T-helper 9 cell (primary cell): ENCODE measurements at places on chromosomes 11 and 22.
A peak's percentile ranks its signal among the peaks of the same experiment; 100 is the strongest.

- DNase-seq = no peak
These were observed 50.5 kb downstream of the SMCO4 start for GRCh38 chr11:93492464-93493251.

- no peak for DNase-seq
These were observed 21.2 kb downstream of the TMEM123 start for GRCh38 chr11:102431404-102431803.

DNA sequence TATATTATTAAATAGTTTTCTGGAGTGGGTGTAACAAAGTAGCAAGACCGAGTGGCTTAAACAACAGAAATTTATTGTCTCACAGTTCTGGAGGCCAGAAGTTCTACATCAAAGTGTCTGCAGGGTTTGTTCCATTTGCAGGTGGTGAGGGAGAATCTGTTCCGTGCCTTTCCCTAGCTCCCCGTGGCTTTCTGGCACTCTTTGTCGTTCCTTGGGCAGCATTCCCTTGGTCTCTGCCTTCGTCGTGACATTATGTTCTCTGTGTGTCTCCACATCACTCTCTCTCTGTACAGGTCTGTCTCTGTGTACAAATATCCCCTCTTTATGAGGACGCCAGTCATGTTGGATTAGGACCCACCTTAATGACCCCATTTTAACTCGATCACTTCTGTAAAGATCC, 38.2 kb downstream of the LDLRAD3 start:
- no peak for DNase-seq

- DNase-seq = no peak
These were observed 418.7 kb upstream of the CADM1 start for GRCh38 chr11:115922876-115923275.

DNA sequence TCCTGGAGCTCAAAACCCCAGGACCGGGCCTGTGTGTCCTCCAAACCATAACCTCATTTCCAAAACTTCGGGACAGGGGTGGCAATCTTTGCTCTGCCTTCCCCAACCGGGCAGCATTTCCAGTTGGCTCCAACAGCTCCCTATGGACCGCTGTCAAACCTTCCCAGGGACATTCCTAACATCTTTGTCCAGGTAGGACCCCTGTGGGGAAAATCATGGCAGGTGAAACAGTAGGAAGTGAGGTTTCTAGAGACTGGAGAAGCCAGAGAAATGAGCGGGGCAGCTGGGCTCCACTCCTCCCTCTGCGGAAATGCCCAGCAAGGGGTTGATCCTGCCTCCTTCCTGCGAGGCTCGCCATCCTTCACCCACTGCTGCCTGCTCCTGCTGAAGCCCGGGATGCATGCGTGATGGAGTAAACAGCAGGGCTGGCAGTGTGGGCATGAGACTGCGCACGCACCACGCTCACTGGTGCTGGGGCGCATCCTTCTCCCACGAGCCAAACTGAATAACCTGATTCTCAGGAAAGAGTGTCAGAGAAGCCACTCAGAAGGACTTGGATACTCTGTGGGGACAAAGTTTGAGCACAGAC, 136.4 kb downstream of the BUD13 start:
- DNase-seq = no peak

- DNase-seq = no peak
These were observed 47.9 kb downstream of the CDKN1C start for GRCh38 chr11:2837651-2838050.

DNA sequence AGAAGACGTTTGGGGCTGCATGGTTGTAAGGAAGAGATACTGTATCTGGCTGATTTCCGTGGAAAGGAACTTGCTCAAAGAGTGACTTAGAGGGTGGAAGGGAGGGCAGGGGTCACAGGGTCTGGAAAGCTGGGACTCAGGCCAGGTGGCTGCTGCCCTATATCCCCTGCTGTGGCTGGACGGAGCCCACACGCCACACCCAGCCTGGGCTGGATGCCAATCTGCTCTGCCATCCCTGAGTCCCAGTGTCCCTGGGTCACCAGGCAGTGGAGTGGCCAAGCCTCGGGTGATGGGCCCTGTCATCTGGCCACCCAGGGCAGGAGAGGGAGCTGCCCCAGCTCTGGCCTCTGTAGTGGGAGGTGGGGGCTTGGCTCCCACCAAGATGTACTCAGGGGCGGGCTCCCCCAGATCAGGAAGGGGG, 26.5 kb upstream of the KRTAP5-7 start:
- no peak for DNase-seq

DNA sequence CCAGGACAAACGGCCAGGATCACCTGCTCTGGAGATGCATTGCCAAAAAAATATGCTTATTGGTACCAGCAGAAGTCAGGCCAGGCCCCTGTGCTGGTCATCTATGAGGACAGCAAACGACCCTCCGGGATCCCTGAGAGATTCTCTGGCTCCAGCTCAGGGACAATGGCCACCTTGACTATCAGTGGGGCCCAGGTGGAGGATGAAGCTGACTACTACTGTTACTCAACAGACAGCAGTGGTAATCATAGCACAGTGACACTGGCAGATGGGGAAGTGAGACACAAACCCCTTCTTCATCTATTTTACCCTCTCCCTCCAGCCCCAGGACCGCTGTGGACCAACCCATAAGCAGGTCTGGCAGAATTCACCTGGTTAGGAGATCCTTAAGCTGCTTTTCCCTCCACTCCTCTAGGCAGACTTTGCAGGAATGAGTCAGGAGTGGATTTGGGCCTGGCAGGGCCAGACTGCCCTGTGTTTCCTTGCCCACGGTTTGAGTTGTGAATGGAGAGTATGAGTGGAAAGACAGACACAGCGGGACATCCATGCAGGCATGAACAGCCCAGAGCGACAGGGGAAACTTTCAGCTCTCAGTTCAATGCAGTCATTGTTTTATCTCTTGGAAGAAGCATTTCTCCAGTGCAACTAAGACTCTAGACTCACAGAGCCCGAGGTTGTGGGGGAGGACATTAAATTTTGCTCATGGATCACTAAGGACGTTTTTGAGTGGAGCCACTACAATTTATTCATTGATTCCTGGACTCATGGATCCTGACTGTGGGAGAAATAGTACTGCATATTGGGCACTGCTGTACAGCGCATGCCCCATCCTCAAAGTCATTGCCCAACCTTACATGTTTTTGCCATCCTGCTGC, 75.3 kb upstream of the IGLL5 start:
- DNase-seq = no peak

DNA sequence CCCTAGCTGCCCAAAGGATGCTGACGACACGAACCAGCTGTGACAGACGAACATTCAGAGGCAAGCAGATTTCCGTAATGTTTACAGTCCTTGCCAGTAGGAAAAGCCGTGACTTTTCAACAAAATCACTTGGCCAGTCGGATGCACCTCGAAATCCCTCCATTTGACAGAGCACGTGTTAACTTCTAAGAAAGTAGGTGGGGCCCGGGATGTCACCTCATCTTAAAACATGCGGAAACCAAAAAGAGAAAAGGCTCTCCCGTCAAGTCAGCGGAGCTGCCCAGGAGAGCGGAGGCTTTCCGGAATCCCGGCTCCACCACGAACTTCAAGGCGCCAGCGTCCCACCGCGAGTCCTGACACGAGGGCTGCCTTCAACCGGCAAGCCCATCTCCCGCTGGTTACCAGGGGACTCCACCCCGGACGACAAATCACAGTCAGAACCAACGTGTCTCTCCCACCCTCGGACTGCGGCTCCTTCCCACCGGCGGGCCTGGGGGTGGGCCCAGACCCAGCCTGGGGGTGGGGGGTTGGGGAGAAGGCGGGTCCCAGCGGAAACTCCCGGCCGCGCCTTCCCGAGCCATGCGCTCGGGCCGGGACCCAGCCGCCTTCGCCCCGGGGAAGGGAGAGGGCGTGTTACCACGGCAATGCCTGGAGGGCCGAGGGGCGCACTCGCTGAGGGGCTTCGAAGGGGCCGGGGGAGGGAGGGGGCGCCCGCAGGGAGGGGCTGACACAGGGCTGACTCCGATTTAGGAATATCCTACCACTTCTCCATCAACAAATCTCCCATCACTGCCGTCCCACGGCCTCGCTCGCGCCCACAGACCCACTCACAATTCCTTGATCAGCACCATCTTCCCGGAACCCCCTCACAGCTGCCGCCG, 475 bp downstream of the PITPNB start:
- DNase-seq = peak; percentile 29

GRCh38 chr11:120331301-120331996, 4.8 kb upstream of the ARHGEF12 start:
- DNase-seq = no peak

- no peak for DNase-seq
These were observed 115.6 kb downstream of the FANCF start for GRCh38 chr11:22510010-22510409.

- no peak for DNase-seq
These were observed 124.3 kb downstream of the DBX1 start for GRCh38 chr11:20035701-20036601.

- no peak for DNase-seq
These were observed 444 bp downstream of the CAVIN3 start for GRCh38 chr11:6319704-6320410.

GRCh38 chr22:25475257-25476022, 89.0 kb upstream of the GRK3 start:
- DNase-seq = no peak

GRCh38 chr22:45179276-45180049, 15.7 kb downstream of the NUP50 start:
- no peak for DNase-seq

DNA sequence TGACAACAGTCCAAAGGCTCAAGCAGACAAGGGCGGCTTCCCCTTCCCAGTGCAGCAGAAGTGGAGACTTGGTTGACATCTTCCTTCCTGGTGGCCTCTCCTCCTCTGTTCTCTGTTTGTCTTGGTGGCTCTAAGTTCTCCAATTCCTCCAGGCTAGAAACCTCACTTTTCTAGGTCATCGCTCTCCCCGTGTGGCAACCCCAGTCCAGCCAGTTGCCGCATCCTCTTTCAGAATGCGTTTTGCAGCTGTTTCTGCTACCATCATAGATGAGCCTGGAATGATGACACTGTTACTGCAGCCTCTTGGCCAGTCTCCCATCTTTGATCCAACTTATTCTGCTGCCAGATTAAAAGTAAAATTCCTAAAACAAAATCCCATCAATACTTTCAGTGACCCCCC, 201.5 kb downstream of the TRIM29 start:
- no peak for DNase-seq

GRCh38 chr11:58829786-58830185, 14.7 kb downstream of the GLYATL2 start:
- no peak for DNase-seq

DNA sequence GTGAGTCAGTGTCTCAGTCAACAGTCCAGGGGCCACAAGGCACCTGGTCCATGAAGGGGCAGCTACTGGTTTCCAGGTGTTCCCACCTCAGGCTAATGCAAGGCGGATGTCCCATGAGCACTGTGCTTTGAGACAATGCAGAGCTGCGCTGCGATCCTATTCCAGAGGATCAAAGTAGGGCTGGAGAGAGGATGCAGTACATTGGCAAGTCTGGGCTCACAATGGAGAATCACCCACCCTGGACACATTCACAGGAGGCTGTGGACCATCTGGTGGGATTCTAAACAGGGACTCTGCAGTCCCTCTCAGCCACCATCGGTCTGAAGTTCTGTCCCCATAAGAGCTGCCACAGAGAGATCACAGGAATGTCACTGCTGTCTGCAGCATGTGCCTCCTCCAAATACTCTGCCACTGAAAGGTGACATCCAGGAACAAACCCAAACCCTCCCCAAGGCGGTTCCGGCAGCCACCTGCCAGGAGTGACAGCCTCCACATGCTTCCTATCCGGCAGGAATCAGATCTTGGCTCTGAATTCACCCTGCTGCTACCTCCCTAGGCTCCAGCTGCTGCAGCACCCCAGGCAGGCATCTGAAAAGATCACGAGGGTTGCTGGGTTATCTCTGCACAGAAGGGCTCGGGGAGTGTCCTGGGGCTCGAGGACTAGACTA, 45.3 kb upstream of the SERPIND1 start:
- no peak for DNase-seq

- no peak for DNase-seq
These were observed 6.2 kb downstream of the PANX1 start for GRCh38 chr11:94134651-94135512.

DNA sequence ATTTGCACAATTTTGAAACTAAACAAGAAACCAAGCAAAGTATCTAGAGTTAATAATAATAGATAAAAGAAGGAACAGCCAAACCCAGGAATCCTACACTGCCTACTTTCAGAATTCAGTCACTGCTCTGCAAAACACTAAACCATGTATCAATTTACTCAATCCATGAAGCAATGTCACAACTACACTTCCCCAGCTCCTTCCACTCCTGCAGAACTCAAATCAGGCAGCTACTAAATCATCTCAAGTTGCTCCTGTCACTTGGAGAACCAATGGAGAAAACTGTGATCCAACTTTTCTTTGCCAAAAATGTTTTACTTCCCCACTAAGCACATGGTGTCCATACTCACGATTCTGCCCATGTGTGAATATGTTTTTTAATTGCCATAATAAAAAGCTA, 24.9 kb upstream of the C11orf58 start:
- no peak for DNase-seq

GRCh38 chr11:35605706-35606105, 12.6 kb upstream of the FJX1 start:
- no peak for DNase-seq

GRCh38 chr11:129144256-129144655, 47.9 kb downstream of the ARHGAP32 start:
- no peak for DNase-seq

GRCh38 chr11:69567951-69568808, 72.8 kb upstream of the CCND1 start:
- no peak for DNase-seq

- no peak for DNase-seq
These were observed 20.4 kb downstream of the BIRC2 start for GRCh38 chr11:102367364-102367763.

DNA sequence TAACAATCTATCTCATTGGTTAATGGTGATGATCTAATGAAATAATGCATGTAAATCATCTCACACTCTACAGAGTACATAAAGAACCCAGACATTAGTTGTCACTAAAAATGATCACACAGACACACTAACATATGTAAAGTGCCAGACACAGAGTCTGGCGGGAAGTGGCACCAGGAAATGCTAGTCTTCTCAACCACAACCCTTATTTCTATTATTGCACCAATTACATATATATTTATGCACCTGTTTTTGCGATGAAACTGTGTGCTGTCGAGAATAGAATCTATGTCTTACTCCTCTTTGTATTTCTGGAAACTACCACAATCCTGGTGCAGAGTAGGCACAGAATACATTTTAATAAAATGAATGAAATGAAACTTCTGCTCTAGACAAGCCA, 25.9 kb upstream of the POU2AF3 start:
- no peak for DNase-seq

GRCh38 chr22:26894766-26895485, 237.5 kb downstream of the MIAT start:
- DNase-seq = no peak

DNA sequence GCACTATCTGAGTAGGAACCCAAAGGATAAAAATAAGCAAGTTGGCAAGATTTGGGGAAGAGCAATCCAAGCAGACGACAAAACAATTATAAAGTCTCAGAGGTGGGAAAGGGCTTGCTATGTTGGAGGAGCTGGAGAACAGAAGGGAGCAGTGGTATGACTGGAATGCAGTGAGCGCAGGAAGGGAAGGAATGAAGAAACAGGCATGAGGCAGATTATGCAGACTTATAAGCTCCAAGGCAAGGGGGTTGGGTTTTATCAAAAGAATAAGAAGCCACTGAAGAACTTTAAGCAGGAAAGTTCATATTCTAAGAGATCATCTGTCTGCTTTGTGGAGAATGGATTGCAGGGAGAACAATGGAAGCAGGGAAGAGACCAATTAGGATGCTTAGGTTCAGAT, 31.7 kb downstream of the PGM2L1 start:
- DNase-seq = no peak

GRCh38 chr11:72466410-72466809, 32.1 kb upstream of the CLPB start:
- no peak for DNase-seq

GRCh38 chr22:24401931-24402367, 25.4 kb upstream of the ADORA2A start:
- DNase-seq = no peak
